ENCODE measurements at places on chromosomes 7 and 10.

DNA sequence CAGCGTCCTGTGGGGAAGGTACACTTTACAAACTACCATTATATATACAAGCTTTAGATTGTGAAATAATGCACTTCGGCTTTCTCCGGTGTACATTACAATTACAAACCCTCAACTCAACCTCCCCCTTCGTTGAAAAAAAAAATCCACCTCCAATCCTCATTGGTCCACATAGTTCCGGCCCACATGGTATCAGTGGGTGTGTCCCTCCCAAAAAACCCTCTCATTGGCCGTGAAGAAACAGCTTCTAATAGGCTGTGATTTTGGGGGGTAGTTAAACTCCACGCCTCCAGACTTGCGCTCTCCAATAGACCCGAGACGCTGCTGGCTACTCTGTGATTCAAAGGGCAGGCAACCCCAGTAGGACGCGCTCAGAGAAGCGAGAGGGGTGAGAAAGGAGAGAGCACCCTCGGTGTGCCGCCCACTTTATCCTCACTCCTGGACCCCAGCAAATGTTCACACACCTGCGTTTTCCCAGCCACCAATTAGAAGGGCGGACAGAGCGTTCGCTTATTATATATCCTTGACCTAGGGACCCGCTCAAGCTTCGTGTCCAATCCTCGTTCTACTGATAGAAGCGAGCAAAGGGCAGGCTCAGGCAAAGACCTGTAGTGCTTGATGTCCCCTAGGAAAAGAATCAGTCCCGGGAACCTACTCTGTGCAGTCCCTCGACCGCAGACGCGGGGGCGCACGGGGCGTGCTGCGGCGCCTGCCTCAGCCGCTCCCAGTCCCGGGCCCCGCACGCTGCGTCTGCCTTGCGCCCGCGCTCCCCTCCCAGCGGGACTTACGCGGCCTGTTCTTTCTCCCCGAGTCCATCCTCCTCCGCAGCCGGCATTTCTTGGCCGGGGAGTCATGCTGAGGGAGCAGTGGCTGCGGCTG is 991 bp downstream of the PANK1 start:
- DNase-seq: peak; percentile 11

DNA sequence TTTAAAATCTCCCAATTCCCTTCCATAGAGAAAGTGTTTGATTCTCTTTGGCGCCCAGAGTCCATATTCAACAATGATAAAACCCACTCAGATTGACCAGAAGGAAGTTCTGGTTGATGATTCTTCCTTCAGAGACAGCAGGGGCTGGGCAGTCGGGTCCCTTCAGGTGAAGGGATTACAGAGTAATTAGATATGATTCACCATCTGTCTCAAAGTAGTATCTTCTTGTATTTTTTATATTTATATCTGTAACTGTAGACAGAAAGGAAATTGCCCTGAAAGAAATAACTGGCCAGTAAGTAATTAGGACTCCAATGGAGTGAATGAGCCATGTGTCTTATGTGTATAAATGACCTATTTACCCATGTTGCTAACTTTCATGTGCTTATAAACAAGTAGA is 156.0 kb downstream of the PLCE1 start:
- no peak for DNase-seq

DNA sequence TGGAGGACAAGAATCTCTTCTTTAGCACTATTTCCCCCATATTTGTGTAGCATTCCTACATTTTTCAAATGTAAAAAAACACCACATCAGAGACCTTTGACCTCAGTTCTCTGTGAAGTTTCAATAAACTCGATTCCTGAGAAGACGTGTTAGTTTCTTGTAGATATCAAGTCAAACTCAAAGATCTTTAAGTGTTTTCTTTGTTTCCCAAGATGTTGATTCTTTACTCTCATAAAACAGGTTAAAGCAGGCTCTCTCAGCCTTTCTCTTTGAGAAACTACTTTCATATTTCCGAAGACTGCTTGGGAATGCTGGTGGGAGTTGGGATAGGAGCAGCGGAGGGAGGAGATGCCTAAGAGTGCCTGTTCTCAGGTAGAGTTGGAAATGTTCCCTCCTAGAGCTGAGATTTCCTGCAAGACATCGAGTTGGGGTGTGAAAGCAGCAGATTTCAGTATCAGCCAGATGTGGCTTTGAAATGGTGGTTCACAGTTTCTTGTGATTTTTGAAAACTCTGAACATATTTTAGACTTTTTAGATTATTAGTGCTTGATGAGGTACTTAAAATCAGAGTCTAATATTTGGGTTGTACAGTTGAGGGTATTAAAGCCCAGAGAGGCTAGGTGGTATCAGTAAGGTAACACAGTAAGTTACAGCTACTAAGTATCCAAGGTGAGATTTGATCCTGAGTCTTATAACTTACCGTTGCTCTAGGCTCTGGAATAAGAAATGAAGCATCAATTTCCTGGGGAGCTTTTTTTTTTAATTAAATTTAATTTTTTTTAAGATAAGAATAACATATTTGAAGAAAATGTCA is 13.9 kb downstream of the ADK start:
- no peak for DNase-seq

DNA sequence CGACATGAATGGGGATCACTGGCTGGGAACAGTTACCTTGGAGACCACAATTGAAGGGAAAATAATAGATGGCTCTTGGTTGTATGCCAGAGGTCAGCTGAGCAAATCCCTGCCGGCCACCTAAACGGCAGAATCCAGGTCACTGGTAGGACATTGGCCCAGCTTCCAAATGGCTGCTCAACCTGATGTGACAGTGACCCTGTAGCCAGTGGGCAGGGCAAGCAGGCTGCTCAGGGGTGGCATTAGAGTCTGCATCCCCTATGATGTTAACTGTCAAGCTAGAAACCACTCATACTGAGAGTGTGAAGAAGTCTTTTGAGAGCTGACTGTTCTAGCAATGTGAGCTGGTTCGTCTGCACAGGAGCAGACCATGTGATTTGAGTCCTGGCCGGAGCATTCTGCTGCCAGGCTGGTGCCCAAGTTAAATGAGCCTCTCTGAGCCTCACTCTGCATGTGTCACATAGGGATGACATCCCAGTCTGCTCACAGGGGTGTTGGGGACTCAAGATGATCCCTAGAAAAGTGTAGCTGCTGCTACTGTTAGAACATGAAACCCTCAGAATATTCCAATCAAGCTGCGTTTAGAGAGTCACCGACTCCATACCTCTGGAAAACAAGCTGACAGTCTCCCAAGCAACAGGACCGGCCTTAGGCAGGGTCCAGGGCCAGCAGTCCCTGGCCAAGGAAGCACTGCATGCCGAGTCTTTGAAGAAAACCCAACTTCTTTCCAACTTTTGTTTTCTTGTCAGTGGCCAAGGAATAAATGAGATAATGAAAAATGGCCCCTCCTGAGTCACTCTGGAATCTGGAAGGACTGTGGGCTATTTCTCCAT is 69.7 kb downstream of the VWA2 start:
- no peak for DNase-seq

DNA sequence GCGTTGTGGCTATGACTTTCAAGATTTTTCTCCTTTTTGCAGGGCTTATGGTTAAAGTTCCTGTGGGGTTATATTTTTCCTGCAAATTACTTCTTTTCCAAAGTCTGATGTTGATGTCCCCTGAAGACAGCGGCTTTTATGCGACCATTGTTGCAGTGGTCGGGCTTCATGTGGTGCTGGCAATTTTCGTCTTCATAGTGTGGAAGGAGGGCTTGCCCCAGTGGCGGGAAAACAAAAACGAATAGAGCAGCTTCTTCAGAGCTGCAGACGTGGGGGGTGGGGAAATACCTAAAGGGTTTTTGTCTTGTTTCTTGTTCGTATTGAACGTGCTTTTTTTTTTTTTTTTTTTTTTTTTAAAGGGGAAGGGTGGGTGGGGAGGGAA is 53.8 kb downstream of the MCMBP start:
- DNase-seq: no peak

- DNase-seq: no peak
Observed at GRCh38 chr10:3477683-3478082, 305.1 kb upstream of the PITRM1 start.

- no peak for DNase-seq
Observed at GRCh38 chr10:103845972-103846371, 9.4 kb downstream of the SH3PXD2A start.

GRCh38 chr7:6228361-6229229 is 43.8 kb downstream of the CYTH3 start:
- no peak for DNase-seq

GRCh38 chr10:43846187-43846680 is 197.6 kb upstream of the ZNF32 start:
- DNase-seq: no peak

- no peak for DNase-seq
Observed at GRCh38 chr7:34036051-34036920, 130.9 kb downstream of the BMPER start.

DNA sequence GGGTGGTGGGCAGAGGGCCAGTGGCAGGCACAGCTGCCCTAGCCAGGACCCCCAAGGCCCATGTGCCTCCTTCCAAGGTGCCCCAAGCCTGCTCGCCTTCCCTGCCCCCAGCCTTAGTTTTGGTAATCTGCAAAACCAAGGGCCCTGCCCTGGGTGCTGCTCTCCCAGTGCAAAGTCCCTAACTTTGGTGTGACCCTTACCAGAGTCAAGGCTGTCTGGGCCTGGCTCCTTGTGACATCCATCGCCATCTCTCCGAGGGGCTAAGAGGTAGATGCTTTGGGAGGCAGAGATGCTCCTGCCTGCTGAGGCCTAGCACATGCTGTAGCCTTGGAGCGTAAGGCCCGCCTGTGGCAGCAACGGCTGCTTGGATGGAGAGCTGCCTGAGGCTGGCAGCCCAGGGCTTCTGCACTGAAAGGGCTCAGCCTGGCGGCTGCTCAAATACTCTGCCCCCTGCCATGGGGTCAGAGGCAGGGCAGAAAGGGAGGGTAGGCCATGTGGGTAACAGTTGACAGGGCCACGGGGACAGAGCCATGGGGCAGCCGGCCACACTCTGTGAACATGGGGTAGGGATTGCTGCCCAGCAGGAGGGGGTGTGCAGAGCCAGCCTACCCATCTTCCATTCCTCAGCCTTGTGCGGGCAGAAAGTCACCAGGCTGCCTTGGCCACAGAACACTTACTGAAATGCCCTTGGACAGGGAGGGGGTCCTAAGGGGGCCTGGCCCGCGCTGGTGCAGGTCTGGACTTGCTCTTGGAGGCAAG is 17.9 kb upstream of the MYL7 start:
- no peak for DNase-seq

DNA sequence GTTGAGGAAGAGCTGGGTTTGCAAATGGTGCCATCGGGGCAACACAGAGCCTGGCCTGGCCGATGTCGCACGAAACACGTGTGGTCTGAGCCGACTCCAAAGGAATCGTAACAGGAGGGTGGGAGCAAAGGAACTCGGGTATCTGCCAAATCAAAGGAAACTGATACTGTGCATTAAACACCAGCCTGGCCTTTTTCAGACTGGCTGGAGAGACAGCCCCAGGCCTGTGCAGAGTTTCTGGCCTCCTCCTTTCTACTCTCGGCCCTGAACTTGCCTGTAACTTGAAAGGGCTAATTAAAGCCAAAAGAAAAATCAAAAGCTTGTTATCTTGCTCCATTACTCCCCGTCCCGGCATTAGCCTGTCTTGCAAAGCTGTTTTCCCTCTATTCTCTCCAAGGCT is 71.4 kb downstream of the PLXNA4 start:
- DNase-seq: no peak

- no peak for DNase-seq
Observed at GRCh38 chr7:112405286-112405685, 45.0 kb upstream of the IFRD1 start.

- no peak for DNase-seq
Observed at GRCh38 chr7:158539711-158540146, 47.9 kb downstream of the PTPRN2 start.

GRCh38 chr7:90178679-90179278 is 24.5 kb downstream of the STEAP1 start:
- DNase-seq: no peak
